ENCODE measurements at places on chromosomes 11 and 22.

GRCh38 chr11:14774721-14775120 is 117.3 kb downstream of the CYP2R1 start:
- DNase-seq, result no peak

DNA sequence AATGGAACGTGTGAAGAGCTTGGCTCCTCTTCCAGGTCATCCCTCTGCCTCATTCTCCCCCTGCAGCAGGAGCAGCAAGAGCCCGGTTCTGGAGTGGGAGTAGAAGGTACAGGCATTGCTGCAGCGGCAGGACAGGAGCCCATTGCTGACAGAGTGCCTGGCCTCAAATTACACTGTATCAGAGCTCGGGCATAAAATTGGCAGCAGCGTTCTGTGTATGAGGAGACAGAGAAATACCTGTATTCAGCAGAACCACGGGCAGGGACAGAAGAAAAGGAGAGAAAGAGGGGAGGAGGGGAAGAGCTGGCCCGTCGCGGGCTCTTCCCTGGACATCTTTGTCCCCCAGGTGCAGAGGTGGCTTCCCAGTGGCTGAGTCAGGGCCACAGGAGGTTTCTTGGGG is 2.6 kb upstream of the NCF4 start:
- DNase-seq, result no peak

- no peak for DNase-seq
Observed at GRCh38 chr22:16847271-16847670, 22.1 kb upstream of the XKR3 start.

- DNase-seq, result no peak
Observed at GRCh38 chr11:77046060-77046501, 11.9 kb downstream of the B3GNT6 start.

GRCh38 chr11:133228471-133229329 is 303.6 kb downstream of the OPCML start:
- DNase-seq, result no peak

- DNase-seq, result no peak
Observed at GRCh38 chr11:21396342-21397008, 727.1 kb downstream of the NELL1 start.

DNA sequence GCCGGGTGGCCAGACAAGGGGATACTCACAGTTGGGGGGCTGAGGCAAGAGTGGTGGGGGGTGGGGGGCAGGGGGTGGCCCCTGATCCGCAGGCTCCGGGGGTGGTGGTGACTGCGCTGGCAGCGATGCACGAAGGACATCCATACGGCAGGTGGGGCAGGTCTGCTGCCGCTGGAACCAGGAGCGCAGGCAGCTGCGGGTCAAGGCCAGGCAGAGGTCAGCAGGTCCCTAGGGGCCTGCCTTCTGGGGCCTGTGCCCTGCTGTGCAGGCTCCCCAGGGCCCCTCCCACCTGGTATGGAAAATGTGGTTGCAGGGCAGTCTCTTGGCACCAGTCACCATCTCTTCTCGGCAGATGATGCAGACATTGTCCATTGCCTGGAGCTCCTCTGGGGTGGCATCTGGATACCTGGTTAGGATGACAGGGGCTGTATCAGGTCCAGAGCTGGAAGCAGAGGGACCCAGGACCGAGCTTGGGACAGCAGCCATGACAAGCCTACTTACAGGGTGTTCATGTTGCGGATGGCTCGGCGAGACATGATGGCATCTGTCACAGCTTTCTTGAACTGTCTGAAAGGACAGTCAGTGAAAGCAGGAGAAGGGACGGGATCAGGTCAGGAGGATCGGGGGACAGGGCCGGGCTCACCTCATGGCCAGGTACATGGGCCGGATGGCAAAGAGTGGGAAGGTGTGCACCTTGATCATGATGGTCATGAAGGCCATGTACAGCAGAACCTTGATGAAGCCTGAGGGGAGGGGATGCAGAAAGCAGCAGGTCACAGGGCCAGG is 3.5 kb downstream of the SYVN1 start:
- DNase-seq, result no peak

DNA sequence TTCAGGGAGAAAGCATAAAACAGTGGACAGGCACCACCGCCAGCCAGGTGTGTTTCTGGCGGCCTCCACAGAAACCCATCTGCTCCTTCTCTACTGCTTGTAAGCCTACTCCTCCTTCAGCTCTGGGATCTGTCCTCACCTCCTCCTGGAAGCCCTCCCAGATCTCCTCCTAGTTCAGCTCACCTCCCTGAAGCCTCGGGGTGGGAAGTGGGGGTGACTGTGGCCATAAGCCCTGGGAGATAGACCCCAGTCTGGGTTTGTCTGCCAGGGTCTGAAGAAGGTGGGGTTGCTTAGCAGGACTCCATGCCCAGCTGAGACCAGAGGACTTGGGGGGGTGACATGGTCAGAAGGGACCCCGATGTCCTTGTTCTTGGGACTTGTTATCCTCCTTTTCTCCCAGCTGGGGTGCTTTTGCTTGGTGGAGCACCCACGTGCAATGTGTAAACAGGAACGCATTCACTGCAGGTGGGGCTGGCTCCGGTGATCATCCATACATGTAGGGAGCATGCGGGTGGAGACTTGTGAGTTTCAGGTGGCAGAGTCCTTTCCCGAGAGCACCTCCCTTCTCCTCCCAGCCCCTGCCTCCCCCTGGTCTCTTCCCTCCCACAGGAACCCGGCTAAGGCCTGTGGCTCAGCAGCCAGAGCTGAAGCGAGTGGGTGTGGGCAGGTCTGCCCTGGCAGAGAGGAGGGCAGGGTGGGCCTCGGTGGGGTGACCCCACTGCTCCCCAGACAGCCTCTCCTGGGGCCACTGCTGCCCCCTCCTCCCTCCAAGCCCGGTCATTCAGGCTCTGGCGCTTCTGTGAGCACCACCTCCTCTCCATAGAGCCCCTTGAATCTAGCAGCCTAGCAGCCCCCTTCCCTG is 25.9 kb downstream of the MRGPRG start:
- DNase-seq, result no peak

DNA sequence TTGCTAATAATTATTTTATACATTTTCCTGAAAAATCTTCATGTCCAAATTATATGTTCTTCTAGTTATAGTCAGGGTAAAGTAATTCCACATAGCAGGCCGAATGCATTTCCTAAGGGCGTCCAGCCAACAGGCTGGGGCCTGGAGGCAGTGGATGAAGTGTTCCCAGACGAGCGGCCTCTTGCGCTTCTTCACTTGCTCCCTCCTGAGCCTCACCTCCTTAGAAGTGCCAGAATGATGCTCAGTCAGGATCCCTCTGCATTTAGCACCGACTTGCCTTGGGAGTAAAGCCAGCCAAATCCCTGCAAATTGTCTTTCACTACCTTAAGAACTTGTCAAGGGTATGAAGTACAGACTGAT is 1.5 kb downstream of the OLFML1 start:
- DNase-seq, result no peak

DNA sequence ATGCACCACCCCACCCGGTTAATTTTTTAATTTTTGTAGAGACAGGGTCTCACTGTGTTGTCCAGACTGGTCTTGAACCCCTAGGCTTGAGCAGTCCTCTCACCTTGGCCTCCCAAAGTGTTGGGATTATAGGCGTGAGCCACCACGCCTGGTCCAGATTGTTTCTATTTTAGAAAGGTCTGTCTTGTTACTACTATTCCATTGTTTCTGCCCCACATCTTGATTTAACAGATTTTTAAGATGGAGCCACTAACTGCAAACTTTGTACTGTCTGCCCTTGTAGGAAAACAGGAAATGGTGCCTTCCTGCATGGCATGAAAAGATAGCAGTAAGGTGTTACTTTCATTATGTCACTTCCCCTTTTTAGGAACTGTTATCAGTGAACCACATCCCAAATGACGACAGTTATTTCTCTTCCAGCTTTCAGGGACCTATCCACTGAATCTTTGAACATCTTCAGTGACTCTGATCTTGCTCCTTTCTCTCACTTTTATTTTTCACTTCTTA is 23.2 kb downstream of the TAF1D start:
- no peak for DNase-seq

GRCh38 chr11:115665175-115665821 is 161.1 kb upstream of the CADM1 start:
- DNase-seq, result no peak

DNA sequence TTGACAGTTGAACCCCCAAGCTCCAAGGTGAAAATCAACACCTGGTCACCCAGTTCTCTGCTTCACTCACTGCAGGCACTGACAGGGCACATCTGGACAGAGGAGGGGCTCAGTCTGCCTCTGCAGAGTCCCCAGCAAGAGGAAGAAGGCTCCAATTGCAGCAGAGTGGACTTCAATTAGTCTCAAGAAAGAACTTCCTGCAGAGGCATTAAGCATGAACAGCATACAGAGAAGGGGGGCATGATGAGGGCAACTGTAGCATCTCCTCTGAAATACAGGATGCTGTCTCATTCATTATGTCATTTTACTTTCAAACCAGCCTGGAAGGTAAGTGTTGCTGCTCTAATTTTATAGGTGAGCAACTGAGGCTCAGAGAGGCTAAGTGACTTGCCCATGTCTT is 11.1 kb downstream of the GDPD5 start:
- no peak for DNase-seq

GRCh38 chr11:35210876-35211546 is 72.0 kb downstream of the CD44 start:
- no peak for DNase-seq

- DNase-seq, result no peak
Observed at GRCh38 chr22:17926516-17926915, 97.8 kb downstream of the MICAL3 start.

DNA sequence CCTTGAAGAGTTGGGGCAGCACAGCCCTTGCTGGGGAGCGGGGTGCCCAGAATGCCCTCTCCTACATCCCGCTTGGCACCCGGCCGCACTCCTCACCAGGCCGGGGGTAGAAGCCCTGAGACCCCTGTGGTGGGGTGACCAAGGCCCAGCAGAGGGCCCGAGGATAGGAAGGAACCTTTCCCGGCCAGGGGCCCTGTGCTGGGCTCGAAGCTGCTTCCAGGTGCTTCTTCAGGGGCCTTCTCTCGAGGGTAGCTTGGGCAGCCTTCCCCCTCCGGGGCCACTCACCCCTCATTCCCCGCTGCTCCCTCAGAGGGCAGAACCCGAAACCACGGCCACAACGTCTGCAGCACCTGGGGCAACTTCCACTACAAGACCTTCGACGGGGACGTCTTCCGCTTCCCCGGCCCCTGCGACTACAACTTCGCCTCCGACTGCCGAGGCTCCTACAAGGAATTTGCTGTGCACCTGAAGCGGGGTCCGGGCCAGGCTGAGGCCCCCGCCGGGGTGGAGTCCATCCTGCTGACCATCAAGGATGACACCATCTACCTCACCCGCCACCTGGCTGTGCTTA is 752 bp downstream of the MUC2 start:
- DNase-seq, result no peak

DNA sequence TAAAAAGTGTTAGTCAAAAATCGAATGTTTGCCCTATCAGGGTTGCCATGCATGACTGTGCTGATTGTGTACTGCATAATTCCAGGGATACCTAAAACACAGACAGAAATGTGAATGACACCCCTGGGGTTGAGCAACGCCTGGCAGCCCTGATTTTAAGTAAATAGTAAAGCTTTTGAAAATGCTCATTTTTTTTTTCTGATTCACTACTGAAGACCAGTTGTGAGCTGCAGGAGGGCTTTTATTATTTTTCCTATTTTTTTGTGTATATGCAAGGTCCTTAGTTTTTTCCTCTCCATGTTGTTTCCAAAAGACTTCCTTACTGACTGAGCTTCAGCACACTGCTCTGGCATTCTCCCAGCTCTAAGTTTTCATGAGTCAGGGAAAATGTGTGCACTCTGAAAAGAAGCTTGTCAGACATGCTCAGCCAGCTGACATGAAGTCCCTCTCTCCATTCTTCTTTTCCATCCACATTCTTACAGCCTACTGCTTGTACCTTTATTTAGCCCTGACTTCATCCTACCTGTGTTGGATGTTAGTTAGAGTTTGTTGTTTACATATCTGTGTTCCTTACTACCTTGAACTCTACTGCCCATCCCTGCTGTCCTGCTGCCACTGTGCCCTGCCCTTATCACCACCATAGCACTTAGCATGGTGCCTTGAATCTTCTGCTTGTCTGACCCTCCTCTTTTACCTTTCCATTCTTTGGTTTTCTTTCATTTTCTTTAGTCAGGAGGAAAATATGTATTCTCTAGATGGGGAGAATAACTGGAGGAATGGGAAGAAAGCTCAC is 79.5 kb downstream of the HORMAD2 start:
- no peak for DNase-seq

- no peak for DNase-seq
Observed at GRCh38 chr11:16226245-16226644, 130.1 kb downstream of the SOX6 start.

DNA sequence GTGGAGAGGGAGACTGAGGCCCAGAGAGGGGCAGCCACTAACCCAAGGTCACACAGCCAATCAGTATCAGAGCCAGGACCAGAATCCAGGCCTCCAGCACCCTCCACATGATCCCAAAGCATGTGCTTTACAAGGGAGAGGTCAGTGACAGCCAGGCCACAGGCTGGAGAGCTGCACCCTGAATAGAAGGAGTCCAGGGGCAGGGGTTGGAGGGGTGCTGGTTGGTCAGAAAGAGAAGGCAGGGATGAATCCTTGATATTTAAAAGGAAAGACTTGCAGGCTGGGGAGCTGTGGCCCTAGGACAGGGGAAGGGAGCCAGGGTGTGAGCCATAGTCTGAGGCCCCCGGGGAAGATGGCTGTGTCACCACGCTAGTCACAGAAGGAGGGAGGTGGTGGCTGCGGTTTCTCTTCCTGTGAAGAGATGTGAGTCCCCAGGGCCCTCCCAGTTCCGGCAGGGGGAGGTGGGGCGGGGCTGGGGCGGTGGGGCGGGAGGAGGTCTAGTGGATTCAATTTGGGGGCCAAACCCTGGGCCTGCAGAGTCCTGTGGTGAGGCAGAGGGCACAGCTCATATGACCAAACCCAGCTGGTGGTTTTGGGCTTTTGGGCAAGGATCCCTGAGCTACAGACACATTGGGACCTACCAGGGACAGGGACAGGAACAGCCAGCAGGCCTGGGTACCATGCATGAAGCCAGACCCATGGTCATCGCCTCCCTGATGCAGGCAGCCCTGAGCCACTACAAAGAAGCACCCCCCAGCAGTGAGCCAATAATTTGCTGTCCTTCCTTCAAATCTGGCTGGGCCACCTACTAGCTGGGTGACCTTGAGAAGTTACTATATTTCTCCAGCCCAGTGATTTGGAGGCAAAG is 14.0 kb downstream of the RAC2 start:
- DNase-seq, result no peak

GRCh38 chr22:45572444-45572843 is 69.8 kb downstream of the FBLN1 start:
- no peak for DNase-seq

- no peak for DNase-seq
Observed at GRCh38 chr22:37751449-37752188, 54.8 kb downstream of the TRIOBP start.

- no peak for DNase-seq
Observed at GRCh38 chr22:42793848-42794405, 63.1 kb downstream of the ARFGAP3 start.

GRCh38 chr11:73461964-73462363 is 85.8 kb downstream of the RELT start:
- DNase-seq, result no peak

DNA sequence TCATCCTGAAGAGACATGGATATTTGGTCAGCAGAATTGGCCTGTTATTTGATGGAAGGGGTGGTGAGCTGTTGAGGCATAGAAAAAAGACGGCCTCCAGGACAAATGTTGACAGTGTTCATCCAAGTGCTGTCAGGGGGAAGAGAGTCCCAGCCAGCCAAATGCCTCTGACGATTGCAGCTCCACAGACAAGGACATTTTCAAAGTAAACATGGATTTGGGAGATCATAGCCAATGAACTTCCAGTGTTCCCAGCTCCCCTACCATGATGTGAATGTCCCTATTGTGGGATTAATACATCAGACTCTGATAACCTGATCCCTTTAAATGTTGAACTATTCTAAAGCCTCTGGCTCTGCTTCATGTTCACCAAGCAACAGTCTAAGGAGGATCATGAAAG is 31.2 kb upstream of the PSMA1 start:
- DNase-seq, result no peak

GRCh38 chr11:122632181-122632824 is 23.2 kb upstream of the UBASH3B start:
- DNase-seq, result no peak

Data from NCI-H2171 (cell line).